ENCODE measurements at places on chromosomes 13 and 19. TPM values are rescaled to one million over a fixed set of nuclear protein-coding genes. Genes with fewer than 3 reads are reported as not detected.

- DNase-seq: no peak
These were observed 2.8 kb downstream of the NECTIN2 start for GRCh38 chr19:44848812-44849447.

DNA sequence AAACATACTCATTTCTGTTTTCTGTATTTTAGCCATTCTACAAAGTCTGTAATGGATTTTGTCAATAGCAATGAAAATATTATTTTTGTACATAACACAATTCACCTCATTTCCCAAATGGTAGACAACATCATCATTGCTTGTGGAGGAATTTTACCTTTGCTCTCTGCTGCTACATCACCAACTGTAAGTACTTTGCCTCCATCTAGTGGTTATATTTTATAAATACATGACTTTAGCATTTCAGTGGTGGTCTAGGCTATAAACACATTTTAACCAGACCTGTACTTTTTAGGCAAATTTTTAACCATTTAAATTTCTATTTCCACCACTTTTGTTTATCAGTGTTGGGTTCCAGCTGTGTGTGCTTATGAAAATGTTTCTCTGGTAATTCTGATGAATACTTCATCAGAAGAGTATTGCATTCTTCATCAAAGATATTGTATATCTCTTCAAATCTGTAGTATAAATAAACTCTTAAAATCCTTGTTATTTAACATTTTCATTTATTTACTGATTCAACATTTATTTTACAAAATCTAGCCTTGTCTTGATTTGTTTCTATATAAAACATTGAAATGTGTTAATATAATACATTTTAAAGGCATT is 222.4 kb downstream of the NBEA start:
- no peak for DNase-seq

DNA sequence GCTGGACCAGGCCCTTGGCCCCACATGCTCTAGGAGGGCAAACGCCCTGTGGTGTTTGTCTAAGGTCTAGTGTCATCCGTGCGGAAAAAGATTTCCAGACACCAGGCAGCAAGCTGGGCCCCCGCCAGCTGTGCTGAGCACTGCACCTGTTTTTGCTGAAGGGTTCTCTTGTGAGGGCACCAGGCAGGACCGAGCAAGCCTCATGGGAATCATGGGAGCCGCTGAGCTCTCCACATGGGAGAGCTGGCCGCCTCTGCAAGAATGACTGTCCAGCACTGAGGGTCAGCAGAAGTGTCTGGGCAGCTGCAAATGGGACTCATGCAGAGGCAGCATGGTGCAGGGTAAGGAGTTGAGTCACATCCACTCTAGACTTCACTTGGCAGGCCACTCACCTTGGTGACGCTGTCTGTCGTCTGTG is 12.0 kb downstream of the B3GNT8 start:
- DNase-seq: no peak

GRCh38 chr13:50713523-50714248 is 129.8 kb downstream of the DLEU7 start:
- DNase-seq: no peak

The PRR20B gene
- total RNA-seq: not detected

DNA sequence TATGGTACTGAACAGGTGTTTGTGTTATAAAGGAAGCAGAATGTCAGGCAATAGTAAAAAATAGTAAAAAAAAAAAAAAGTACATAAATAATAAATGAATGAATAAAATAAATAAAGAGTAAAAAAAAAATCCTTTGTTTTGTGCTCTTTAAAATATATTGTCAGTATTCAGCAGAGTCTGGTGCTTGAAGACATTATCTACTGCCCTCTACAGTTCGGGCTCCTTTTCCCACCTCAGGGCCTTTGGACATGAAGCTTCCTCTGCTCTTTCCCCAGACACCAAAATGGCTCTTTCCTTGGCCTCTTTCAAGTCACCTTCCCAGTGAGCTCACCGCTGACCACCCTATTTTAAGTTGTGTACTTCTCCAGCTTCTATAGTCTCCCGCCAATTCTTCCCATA is 137.5 kb downstream of the TNFRSF19 start:
- no peak for DNase-seq
